ENCODE measurements at places on chromosomes 2 and 18.

DNA sequence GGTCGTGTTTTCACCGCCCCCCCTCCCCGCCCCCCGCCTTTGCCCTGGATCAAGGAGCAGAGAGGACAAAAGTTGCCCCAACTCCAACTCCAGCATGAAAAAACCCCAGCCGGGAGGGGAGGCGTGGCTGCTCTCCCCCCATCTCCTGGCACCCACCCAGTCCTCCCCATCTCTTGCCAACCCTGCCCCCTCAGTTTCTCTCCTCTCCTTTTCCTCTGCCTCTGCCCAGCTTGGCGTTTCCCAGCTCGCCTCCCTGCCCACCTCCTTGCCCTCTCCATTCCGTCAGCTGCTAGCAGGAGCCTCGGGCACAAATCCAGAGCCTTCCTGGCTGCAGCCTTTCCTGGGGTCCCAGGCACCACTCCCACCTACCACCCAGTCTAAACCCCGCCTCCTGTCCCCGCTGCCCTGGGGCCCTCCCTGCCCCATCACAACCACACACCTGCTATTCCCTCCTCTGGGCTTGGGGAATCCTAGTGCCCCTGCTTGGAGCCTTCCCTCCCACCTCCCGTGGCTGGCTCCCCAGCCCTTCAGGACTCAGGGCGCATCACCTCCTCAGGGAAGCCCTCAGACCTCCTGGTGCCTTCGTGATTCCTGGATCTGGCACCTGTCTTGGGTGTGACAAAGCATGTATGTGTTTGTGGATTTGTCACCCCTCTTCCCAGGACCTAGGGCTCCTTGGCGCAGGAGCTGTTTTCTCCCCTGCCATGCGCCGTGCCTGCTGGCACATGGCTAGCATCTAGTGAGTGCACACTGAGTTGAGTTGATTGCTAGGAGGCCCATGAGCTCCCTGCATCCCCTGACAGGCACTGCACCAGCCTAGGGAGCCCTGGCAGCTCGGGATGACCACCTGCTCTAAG, 209.1 kb downstream of the TFCP2L1 start:
- no peak for DNase-seq

- no peak for DNase-seq
Observed at GRCh38 chr18:1751249-1751648, 820.1 kb downstream of the METTL4 start.

DNA sequence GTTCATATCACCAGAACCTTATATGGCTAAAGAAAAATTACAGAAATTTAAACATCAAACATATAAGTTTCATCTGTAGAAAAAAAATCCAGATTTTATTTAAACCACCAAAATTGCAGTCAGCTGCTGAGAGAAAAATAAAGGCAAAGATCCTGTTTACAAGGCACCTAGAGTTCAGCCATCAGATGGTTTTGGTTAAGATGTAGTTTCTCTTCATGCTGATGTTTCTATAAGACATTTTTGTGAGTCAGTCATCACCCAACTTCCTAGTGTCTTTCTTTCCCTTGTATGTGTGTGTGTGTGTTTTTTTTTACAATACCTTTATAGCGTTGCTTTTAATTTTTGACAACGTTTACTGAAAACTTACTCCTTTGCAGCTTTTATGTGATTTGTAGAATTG, 26.1 kb upstream of the MMADHC start:
- DNase-seq, result no peak

- DNase-seq, result no peak
Observed at GRCh38 chr18:76588601-76589226, 93.7 kb upstream of the ZNF516 start.

DNA sequence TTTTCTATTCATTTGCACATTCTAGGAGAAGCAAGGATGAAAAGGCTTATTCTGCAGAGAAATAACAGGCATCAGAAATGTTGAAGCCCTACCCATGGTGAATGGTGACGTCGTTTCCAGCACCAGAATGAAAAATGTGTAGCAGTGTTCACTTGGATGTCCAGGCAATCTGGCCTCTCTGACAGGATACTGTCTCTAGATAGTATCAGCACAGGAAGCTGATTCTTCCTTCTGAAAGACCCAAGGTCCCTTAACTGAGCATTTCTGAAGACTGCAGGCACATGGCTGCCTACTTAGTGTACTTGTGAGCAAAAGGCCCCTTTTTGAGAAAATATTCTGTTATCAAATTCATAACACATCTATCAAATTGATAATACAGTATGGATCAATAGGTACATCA, 234.1 kb downstream of the XIRP2 start:
- no peak for DNase-seq

- DNase-seq, result peak; percentile 55
Observed at GRCh38 chr18:44826418-44827259, 146.0 kb downstream of the SETBP1 start.

DNA sequence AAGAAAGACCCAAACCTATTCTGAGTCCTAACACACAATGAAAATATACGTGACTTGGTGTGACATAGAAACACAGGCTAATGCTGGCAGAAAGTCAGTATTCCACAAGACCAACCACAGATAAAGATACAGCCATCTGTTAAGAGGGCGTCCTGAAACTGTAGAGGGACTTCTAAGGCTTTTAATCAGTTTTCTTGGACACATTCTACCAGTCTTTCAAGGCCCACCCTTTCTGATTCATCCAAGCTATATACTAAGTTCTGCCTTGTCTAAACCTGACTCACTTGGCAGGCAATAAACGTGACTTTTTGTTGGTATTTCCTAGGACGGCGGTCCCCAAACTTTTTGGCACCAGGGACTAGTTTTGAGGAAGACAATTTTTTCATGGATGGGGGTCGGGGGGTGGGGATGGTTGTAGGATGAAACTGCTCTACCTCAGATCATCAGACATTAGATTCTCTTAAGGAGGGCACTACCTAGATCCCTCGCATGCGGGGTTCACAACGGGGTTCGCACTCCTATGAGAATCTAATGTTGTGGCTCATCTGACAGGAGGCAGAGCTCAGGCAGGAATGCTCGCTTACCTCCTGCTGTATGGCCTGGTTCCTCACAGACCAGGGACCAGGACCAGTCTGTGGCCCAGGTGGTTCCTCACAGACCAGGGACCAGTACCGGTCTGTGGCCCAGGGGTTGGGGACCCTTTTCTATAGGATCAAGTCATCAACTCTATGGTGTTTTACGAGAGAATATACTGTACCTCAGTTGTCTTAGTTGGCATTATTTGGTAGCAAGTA, 61.4 kb downstream of the SP3 start:
- no peak for DNase-seq

DNA sequence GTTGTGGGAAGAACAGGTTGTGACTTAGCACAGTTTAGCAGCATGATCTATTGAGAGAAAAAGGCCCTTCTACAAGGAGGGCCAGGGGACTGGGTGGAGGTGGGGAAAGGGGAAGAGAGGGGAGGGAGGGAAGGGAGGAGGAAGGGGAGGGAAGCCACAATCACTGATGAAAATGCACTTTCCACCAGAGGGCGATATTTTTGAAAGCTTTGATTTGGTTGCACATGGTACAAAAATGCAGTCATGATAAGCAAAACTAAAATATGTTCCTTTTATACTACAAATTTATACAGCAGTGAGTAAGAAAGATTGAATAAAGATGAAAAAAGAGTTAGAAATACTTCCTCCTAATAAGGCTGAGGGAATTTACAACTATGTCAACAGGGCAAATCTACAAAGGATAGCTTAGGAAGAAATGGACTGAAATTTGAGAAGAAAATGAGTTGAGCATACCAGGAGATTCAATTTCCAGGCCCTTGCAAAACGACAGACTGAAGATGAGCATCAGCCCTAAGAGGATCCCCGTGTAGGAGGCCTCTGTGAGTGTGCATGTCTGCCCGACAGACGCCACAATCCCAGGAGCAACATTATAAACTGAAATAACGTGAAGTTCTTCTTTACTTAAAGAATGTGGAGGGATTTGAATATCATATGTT, 17.2 kb downstream of the SH3YL1 start:
- DNase-seq, result no peak

DNA sequence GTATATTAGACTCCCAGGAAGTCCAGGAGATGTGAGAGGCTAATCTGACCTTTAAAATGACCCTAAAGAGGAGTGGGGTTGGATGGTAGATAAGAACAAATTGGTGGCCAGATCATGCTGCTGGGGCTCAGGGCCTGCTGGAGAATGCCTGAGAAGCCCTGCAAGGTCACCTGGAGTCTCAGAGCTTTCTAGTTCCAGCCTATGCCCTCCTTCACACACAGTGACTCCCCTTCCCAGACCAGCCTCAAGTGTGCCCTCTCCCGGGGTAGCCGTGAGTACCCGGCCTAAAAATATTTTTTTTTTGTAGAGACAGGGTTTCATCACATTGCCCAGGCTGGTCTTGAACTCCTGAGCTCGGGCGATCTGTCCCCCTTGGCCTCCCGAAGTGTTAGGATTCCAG, 44.2 kb upstream of the FZD5 start:
- no peak for DNase-seq

DNA sequence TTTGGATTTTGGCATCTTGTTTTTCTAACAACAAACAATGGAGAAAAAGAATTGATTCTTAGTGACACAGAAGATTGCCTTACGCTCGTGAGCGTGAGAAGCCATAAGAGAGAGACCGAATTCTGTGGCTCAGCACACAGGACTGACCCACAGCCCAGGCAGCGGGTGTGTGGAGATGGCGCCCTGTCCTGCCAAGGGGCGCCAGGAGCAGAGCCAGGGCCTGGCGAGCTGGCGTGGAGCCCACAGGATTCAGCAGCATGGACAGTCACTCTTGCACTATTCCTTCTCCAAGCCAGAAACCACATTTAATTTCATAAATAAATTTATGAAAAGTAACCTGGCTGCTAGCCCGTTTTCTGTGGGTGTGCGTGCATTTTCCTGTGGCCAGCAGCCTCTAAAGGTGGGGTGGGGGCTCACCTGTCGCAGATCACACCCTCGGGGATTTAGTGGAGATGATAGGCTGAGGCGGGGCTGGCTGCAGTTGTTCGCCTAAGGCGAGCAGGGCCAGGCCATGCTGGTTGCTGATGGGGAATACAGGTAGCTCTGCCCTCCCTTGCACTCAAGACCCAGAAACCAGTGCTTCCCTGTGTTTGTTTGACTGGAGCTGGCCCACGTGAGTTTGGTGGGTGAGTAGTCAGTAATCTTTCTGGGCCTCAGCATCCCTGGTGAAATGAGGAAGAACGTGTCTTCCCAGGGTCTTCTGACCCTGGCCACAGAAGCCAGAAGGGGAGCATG, 46.2 kb downstream of the FAM168B start:
- DNase-seq, result no peak

- DNase-seq, result no peak
Observed at GRCh38 chr2:105257981-105258380, 16.4 kb downstream of the GPR45 start.

DNA sequence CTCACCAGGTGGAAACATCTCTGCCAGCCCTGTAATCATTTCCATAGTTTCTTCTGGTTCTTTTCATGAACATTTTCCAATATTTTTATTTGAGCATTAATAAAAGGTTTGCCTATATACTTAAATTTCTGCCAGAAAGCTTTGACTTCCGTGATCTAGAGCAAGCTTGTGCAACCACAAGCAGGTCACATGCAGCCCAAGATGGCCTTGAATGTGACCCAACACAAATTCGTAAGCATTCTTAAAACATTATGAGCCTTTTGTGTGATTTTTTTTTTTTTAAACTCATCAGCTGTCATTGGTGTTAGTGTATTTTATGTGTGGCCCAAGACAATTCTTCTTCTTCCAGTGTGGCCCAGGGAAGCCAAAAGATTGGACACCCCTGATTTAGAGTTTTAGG, 51.6 kb downstream of the NEDD4L start:
- DNase-seq, result no peak

- DNase-seq, result no peak
Observed at GRCh38 chr2:187709065-187709464, 154.8 kb upstream of the TFPI start.

- no peak for DNase-seq
Observed at GRCh38 chr2:155350783-155351580, 652.5 kb downstream of the KCNJ3 start.

DNA sequence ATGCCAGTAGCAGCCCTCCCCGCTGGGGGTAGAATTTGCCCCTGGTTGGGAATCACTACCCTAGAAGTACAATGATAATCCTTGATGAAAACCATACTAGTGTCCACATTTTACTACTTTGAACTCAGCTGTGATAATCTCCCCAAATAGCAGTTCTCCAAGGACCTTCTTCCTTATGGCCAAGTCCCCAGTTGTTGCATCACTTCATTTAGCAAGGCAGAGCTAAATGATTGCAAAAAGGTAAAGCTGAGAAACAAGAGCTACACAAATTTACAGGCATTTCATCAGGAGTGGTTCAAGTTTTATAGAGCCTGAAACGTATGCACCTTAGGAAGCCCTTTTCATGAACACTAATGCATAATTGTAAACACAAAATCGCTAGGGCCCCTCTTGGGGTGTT, 44.9 kb upstream of the REL start:
- DNase-seq, result no peak

DNA sequence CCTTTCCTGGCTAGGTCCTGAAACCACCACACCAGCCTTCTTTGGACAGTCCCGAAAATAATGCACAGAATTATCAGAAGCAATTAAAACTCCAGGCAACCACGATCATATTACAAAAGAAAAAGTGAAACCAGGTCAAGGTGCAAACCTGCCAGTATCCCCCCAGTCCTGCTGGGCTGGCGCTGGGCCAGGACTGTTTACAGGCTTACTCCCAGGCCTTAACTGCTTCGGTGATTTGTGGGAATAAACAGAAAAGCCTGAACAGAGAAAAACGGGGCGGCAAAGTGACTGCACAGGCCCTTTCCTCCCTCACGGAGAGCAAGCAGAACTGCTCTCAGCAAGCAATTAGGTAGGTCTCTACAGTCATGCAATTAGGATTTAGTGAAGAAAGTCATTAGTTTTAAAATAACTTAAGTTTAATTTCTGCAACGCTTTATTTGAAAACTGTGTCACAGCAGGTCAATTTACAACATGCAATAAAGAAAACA, 1.3 kb downstream of the HDAC4 start:
- DNase-seq, result peak; percentile 71

All from left lobe of liver (tissue), 2 donors.